ENCODE measurements at places on chromosomes 12 and 14.

GRCh38 chr14:64807551-64807950 is 72.2 kb downstream of the SPTB start:
- DNase-seq: no peak

GRCh38 chr14:105378873-105379685 is 19.3 kb upstream of the TEX22 start:
- DNase-seq: no peak

GRCh38 chr12:130880411-130880885 is 8.6 kb downstream of the RAN start:
- DNase-seq: no peak

DNA sequence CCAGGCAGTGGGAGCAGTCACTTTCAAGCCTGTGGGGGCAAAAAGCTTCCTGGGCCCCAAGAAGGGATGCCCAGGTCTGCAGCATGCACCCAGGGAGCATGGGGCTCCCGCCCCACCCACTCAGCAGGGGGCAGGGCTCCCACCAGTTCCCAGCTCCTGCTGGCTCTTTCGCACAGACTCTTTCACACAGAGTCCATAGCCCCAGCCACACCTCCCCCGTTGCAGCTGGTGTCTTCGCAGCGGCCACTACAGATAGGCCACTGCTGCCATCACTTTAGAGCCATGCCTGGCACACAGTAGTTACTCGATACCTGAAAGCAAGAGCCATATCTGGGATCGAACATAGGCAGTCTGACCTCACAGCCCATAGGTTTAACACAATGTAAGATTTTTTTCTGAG is 98.2 kb downstream of the NUAK1 start:
- DNase-seq: no peak

DNA sequence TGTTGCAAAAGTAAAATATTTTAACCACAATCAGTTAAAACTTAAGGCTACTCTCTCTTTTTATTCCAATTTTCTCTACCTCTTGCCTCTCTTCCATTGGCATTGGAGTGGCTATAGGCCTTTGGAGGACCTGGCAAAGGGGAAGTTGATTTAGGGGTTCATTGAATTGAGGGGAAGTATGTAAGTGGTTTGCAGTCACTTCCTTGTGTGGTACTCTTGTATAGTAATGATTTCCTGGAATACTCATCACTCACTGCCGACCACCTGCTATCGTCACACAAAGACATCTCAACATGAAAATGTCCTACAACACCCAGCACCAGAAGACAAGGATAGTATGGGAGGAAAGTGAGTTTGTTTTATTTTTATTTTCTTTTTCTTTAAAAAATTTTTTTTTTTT is 45.7 kb upstream of the CPM start:
- DNase-seq: no peak

DNA sequence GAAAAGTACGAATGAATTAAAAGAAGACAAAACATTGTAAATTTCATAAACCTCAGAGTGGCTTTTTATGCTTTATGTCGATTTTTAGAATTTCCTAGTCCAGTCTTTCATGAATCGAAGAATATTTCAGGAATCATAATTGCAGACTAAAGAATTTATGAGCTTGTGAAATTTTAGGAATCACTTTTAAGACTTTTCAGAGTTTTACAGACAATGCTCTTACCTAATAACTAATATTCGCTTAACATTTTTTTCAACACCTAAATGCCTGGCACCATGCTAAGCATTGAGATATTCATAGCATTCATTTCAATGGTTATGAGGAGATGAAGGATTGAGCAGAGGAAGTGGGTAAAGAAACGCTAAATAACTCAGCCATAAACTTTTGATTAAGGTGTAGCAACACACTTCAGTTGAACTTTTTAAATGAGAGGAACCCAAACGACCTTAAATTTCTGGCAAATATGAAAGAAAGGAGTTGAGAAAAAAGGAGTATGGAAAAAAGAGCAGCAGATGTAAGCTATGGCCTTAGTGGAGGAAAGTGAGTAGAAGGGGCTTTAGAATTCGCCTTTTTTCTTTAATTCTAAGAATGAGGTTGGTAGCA is 739 bp upstream of the USP44 start:
- DNase-seq: no peak

DNA sequence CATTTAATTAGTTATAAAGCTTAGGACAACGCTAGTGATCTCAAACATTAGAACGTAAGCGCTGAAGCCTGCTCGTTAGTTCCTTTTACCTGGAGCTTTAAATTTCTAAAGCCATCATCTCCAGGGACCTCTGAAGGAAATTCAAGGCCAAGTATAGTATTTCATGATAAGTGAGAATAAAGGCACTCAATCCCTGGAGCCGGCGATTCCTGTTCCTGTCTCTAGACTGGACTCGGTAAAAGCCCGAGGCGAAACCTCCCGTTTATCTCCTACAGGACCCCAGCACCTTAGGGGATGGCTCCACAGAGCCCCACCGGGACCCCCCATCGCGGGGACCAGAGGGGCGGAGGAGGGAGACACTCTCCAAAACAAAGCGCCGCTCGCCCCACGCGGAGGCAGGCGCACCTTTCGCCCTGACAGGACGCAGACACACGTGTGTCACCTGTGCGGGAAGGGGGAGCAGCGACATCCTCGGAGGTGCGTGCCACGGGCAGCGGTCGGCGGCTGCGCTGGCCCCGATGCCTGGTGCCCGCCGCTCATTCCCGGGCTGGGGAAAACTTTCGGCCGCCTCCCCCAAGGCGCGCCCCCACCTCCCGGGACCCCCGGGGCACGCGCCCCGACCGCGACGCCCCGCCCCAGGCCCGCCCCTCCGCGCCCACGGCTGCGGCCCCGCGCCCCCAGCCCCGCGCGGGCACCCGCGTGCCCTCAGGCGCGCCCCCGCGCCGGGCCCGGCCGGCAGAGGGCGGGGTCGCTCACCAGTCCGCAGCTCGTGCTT is 678 bp downstream of the RPS6KA5 start:
- no peak for DNase-seq

GRCh38 chr12:123043536-123044001 is 63.1 kb downstream of the ARL6IP4 start:
- DNase-seq: peak; percentile 63
